ENCODE measurements at places on chromosomes 13 and 19.

GRCh38 chr19:17244618-17245534 lies 843 bp downstream of the NR2F6 start:
- DNase-seq, result no peak

GRCh38 chr13:60018536-60018935 lies 145.2 kb downstream of the DIAPH3 start:
- DNase-seq, result no peak

DNA sequence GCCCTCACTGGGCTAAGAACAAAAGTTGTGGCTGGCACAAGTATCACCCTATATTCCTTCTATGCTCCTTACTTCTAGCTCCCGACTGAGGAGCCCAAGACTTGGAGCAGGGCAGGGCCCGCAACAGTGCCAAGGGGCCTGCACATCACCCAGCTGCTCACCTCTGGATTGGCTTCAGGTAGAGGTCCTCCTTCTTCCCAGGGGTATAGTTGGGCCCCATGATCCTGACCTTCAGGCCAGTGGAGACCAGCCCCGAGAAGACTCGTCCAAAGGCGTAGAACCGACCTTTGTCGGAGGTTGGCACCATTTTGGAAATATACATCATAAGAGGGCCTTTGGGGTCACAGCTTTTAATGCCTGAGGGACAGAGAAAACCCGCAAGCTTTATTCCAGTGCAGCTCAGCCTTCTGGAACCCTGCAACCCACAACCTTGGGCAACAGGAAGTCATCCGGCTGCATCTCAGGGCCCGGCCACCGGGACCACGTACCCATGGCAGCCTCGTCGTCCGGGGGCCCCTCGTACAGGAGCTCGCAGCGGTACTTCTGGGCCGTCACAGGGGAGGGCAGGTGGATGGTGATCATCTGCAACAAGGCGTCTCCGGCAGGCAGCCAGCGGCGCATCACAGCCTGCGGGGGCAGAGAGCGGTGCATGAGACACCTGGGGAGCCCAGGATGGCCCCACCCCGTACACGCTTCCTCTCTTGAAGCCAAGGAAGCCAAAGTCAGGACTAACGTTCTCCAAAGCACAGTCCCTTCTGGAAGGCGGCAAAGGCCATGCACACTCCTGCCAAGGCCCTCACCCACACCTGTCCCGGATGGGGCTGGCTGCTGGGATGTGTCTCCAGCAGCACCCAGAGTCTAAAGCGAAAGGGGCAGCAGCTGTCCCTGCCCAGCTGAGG lies 4.7 kb downstream of the EEF2 start:
- DNase-seq, result no peak

DNA sequence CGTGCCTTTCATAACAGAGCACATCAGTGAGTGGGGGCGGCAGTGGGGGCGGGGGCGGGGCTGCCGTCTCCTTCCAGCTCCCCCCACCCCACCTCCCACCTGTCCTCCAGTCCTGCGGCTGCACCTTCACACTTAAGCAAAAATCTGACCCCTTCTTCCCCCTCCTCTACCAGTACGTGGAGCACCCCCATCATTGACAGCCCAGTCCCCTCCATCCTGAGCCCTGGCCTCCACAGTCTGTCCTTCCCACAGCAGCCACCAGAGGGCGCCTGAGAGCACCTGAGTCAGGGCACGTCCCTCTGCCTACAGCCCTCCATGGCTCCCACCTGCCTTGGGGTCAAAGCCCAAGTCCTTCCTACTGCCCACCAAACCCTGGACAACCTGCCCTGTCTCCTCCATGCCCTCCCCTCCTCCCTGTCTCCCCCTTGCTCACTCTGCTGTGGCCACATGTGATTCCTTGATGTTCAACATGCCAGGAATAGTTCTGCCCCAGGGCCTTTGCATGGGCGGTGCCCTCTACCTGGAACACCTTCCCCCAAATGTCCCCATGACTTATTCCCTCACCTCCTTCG lies 4.0 kb downstream of the EBI3 start:
- DNase-seq, result peak; percentile 32

Data from brain microvascular endothelial cell (primary cell).